Activated naive CD4-positive, alpha-beta T cell treated with anti-CD3 and anti-CD28 coated beads for 36 hours (primary cell): ENCODE measurements at places on chromosomes 1 and 21. TPM values are rescaled to one million over a fixed set of nuclear protein-coding genes. Genes with fewer than 3 reads are reported as not detected.

The NBL1 gene
- 12.2 TPM for total RNA-seq

The SLAMF9 gene
- total RNA-seq, result not detected

The TEKT2 gene
- not detected for total RNA-seq

The FAM72D gene
- total RNA-seq, result 38.3 TPM

The SPRR2B gene
- total RNA-seq, result not detected

DNA sequence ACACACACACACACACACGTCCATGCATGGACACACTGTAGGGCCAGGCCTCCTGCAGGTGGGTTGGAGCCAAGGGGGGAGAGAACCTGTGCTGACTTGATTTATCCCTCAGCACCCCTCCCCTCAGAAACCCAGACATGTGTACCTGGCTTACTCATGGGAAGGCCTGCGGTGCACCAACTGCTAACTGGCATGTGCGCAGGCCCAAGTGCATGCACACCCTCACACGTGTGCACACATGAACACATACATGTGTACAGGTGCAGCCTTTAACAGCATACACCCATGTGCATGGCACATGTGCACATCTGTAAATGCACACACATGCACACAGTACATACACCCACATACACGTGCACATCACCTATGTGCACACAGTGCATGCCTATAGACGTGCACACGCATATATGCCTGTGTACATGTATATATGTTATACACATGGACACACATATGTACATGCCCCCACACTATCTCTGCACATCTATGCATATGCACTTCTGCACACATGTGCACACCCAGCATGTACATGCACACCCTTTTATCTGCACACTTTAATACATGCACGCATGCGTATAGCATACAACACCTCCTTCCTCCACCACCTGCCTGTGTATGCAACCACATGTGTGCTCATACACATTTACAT is 67.5 kb downstream of the TRIM11 start:
- peak; percentile 0 for DNase-seq
- no peak overlapping the region for H3K4me3 ChIP-seq
- H3K4me1 ChIP-seq, result no peaks in the 10 kb centered on the region
- no peak overlapping the region for H3K27ac ChIP-seq
- H3K27me3 ChIP-seq, result no peaks in the 10 kb centered on the region
- peaks cover 4% of the 10 kb centered on the region for H3K36me3 ChIP-seq

DNA sequence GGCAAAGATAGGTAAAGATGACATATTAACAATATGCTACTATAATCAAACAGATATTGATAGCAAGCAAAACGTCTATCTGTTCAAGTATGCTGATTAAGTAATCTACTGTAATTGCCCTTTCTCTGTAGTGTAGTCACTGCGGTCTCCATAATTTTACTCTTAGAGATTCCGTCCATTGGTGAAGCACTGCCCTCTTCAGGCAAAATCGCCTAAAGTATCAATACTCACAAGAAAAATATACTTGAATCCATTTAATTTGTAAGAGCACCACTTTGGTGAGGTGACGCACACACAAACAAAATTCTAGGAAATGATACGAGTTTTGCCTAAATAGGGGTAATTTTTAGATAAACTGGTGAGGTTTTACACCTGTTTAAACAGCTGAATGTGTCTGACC is 434.6 kb upstream of the CHRM3 start:
- no peak overlapping the region for H3K27ac ChIP-seq
- DNase-seq, result peak; percentile 25
- no peak overlapping the region for H3K4me3 ChIP-seq
- H3K27me3 ChIP-seq, result no peaks in the 10 kb centered on the region

DNA sequence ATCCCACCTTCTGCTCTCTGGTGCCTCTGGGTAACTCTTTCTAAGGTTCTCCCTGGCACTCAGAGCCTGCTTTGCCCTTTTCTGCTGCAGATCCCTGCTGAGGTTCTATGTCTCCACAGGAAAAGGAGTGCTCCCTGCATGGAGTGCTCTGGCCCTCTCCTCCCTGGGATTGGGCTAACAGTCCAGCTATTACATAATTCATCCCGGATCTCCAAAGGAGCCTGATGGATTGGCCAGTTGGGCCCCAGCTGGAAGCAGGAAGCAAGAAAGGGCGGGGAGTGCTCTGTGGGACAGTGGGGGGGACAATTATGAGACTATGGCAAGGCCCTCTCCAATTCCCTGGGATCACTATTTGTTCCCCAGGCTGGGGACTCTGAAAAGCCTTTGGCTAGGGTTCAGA is 51.9 kb upstream of the GOLT1A start:
- H3K4me1 ChIP-seq, result no peaks in the 10 kb centered on the region
- no peaks in the 10 kb centered on the region for H3K36me3 ChIP-seq
- H3K4me3 ChIP-seq, result no peak overlapping the region

GRCh38 chr1:28247612-28248272 is 11.6 kb upstream of the SESN2 start:
- DNase-seq, result no peak
- H3K27ac ChIP-seq, result peak overlapping the region; percentile 97

GRCh38 chr1:203742436-203742835 is 22.5 kb upstream of the LAX1 start:
- H3K4me3 ChIP-seq, result no peak overlapping the region
- H3K36me3 ChIP-seq, result peaks cover 5% of the 10 kb centered on the region
- no peak overlapping the region for H3K27ac ChIP-seq
- H3K4me1 ChIP-seq, result peaks cover 19% of the 10 kb centered on the region
- no peak for DNase-seq

GRCh38 chr21:25079053-25079452 is 528.2 kb downstream of the MRPL39 start:
- H3K4me3 ChIP-seq, result no peak overlapping the region
- no peaks in the 10 kb centered on the region for H3K27me3 ChIP-seq
- DNase-seq, result no peak
- no peaks in the 10 kb centered on the region for H3K36me3 ChIP-seq

DNA sequence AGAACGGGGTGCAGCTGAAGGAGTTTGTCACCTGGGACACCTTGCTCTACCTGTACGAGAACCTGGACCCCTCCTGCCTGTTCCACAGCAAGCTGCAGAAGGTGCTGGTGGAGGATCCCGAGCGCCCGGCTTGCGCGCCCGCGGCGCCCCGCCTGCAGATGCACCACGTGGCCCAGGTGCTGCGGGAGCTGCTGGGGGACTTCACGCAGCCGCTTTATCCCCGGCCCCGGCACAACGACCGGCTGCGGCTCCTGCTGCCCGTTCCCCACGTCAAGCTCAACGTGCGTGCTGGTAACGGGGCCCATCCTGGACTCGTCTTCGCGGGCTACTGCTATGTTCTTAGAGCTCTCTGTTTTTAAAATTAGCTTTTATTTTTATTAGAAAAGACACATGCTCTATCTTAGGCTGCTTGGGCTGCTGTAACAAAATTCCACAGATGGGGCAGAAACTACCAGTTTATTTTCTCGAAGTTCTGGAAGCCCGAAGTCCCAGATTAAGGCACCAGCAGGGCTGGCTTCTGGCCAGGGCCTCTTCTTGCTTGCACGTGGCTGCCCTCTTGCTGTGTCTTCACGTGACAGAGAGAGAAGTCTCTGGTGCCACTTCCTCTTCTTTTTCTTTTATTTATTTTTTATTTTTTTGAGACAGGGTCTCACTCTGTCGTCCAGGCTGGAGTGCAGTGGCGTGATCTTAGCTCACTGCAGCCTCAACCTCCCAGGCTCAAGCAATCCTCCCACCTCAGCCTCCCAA is 38.1 kb downstream of the TRPM2 start:
- H3K36me3 ChIP-seq, result no peaks in the 10 kb centered on the region
- H3K27me3 ChIP-seq, result no peaks in the 10 kb centered on the region
- H3K4me1 ChIP-seq, result no peaks in the 10 kb centered on the region
- no peak for DNase-seq

GRCh38 chr1:244896550-244896949 is 32.2 kb upstream of the HNRNPU start:
- H3K27me3 ChIP-seq, result no peaks in the 10 kb centered on the region
- H3K4me3 ChIP-seq, result no peak overlapping the region
- H3K27ac ChIP-seq, result no peak overlapping the region

- H3K4me1 ChIP-seq, result no peaks in the 10 kb centered on the region
- no peak overlapping the region for H3K4me3 ChIP-seq
- H3K27ac ChIP-seq, result no peak overlapping the region
- H3K36me3 ChIP-seq, result no peaks in the 10 kb centered on the region
Observed at GRCh38 chr1:82337635-82338034, 536.9 kb downstream of the ADGRL2 start.

DNA sequence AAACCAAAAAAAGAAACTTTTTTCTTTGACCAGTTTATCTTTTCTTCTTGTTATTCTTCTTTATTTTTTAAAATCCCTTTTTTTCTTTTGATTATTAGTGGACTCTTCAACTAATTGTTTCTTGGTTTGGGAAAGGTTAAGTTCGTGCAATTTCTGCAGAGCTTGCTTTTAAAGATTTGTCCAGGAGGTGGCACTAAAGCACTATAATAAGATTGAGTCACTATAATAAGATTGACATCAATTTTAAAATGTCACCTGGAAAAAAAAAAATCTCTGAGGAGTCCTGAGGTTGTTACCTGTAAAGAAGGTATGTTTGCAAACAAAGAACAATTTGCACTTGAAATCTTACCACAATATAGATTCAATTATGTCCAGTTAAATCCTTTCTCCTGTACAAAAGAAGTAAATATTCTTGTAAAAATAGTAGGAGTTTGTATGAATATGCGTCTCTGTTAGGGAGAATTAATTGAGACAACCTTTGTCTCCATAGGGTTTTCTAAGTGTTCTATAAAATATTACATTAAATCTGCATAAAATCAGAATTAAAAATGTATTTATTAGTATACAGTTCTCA is 166.7 kb downstream of the ADGRL4 start:
- H3K27me3 ChIP-seq, result no peaks in the 10 kb centered on the region
- H3K4me1 ChIP-seq, result peaks cover 11% of the 10 kb centered on the region
- DNase-seq, result peak; percentile 30
- H3K36me3 ChIP-seq, result no peaks in the 10 kb centered on the region

DNA sequence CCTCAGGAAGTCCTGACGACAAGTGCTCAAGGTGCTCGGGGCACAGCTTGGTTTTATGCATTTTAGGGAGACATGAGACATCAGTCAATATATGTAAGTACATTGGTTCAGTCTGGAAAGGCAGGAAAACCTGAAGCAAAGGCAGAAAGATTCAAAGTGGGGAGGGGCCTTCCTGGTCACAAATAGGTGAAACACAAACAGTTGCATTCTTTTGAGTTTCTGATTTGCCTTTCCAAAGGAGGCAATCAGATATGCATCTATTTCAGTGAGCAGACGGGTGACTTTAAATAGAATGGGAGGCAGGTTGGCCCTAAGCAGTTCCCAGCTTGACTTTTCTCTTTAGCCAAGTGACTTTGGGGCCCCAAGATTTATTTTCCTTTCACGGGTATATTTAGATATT is 8.9 kb upstream of the RNF187 start:
- no peak overlapping the region for H3K27ac ChIP-seq
- no peaks in the 10 kb centered on the region for H3K27me3 ChIP-seq
- no peak for DNase-seq
- H3K36me3 ChIP-seq, result no peaks in the 10 kb centered on the region
- H3K4me1 ChIP-seq, result peaks cover 10% of the 10 kb centered on the region

DNA sequence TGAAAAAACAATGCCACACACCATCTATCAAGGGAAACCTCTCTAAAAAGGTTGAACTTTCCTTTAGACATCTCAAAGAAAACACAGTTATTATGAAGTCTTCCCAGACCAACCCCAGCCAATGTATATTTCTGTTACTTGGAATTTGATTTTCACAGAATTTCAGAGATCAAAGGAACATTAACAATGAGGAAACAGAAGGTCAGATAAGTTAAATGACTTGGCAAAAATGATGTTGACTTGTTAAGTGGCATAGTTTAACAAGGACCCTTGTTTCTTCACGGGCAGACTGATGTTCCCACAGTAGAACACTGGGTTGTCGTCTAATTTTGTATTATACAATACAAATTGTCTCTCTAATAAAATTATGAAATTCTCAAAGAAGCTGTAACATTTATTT is 29.0 kb downstream of the NME7 start:
- H3K36me3 ChIP-seq, result peaks cover 12% of the 10 kb centered on the region
- H3K4me1 ChIP-seq, result peaks cover 13% of the 10 kb centered on the region
- no peak overlapping the region for H3K4me3 ChIP-seq
- no peaks in the 10 kb centered on the region for H3K27me3 ChIP-seq

DNA sequence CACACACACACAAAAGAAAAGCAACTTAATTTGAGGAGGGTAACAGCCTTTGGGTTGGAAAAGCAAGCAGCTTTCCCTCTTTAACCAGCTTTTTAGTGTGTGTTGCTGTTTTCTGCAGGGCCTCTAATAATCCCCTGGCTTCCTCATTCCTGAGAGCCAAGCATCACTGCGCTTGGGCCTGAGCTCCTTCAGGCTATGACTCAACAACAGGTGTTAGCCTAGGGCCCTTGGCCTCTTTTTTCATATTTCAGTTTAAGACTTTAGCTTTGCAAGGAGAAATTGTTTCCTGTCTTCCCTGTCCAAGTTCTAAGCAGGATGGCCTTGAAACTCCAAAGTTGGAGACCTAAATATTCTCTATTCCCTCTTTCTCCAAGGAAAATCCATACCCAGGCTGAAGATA is 26.2 kb upstream of the SNX27 start:
- no peak overlapping the region for H3K27ac ChIP-seq
- no peak overlapping the region for H3K4me3 ChIP-seq
- H3K36me3 ChIP-seq, result no peaks in the 10 kb centered on the region
- no peaks in the 10 kb centered on the region for H3K27me3 ChIP-seq

DNA sequence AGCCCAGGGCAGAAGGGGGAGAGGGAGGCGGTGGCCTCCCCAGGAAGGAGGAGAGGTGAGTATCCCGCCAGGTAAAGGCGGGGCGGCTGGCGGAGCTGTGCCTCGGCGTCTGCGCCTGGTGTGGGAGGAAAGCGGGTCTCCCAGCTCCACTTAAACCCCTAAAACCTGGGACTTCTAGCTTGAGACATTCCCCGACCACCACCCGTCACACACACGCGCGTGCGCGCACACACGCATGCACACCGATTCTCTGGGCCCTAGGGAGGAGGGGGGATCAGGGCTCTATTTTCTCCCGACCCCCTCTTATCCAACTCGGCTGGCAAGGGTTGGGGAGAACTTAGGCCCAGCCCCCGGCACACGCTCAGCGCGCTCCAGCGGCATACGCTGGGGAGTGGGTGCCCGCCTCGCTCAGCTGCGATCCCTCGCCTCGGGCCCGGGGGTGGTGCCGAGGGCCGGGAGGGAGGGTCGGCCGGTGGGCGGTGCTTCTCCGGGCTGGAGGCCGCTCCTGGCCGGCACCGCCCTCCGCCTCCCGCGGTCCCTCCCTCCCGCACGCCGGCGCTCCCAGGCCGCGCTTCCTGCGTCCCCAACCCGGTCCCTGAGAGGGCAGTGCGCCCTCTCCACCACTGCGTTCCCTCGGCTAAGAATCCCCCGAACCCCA is at the start of gene TMEM51:
Gene TMEM51, plus strand, starts transcription at position 564 of the 658 bp plus-strand sequence. CDS start 61,341 bp downstream, outside the sequence.
- DNase-seq, result no peak
- H3K27me3 ChIP-seq, result peaks cover 43% of the 10 kb centered on the region
- H3K36me3 ChIP-seq, result no peaks in the 10 kb centered on the region
- H3K27ac ChIP-seq, result no peak within 1 kb of the TSS
- peaks cover 30% of the 10 kb centered on the region for H3K4me1 ChIP-seq

DNA sequence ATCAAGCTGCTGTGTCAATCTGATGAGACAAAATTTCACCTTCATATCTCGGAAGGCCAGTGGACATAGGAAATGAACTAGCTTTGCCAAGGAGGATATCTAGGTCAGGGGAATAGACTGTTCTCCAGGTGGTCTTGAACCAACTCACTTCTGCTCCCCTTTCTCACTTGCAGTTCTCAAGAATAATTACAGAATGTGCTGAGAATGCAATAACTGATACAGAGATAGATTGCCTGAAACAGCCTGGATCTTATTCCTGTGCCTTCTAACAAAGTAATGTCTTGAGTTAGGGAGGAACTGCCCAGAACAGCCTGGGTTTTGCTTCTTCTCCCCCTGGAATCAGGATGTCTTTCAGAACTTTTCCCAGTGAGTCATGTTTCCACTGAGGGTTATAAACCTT is 636.7 kb downstream of the KCNT2 start:
- no peaks in the 10 kb centered on the region for H3K36me3 ChIP-seq
- no peak overlapping the region for H3K27ac ChIP-seq
- no peak overlapping the region for H3K4me3 ChIP-seq
- no peaks in the 10 kb centered on the region for H3K27me3 ChIP-seq
- H3K4me1 ChIP-seq, result no peaks in the 10 kb centered on the region
- DNase-seq, result no peak
